ENCODE measurements at places on chromosomes 2 and 18.

DNA sequence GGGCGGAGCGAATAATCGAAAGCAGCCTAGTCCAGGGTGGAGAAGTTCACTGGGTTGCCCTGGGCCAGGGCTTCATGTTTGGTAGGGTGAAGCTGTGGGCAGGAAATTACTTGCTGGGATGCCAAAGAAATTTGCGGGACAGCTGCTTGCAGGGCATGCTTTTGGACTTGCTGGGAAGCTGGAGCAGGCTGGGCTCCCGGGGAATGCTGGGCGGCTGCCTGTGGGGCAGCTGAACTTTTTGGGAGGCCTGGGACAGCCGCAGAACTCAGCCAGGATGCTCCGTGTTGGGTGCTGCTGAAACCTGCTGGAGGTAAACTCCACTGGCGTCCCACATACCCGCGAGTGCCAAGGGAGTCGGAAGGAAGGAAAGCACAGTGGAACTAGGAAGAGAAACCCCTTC is 31.9 kb downstream of the ASB1 start:
- DNase-seq: no peak

GRCh38 chr2:216083464-216084281 is 2.0 kb downstream of the TMEM169 start:
- DNase-seq: no peak

- no peak for DNase-seq
Observed at GRCh38 chr2:172095146-172095904, 7.4 kb downstream of the DLX2 start.

- no peak for DNase-seq
Observed at GRCh38 chr2:6065703-6066102, 373.5 kb downstream of the SOX11 start.

- DNase-seq: peak; percentile 57
Observed at GRCh38 chr2:218876562-218877219, 4.0 kb upstream of the WNT10A start.

DNA sequence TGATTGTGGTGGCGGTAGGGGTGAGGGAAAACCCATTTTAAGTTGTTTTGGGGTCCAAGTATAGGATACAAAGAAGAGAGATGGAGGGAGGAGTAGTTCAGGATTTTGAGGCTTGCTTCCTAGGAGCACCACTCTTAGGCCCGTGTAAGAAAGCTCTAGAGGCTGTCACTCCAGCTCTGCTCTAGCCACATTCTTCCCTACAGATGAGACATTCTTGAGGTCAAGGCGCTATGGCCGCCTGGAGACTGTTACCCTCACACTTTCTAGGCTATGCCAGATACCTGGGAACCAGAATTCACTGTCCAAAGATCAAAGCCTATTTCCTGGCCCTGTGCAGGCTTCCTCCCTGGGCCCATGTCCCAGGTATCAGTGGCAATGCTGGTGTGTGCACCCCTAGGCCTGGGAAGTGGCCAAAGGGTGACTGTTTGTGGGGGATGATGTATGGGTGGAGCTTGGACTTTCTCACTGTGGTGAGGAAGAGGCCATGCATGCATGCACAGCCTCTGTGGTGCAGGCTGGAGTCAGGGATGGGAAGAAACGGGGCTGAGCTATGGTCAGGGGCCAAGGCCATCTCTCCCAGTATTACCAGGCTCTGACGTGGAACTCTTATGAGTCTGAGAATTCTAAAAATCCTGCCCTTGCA is 7.0 kb upstream of the TTL start:
- DNase-seq: no peak

DNA sequence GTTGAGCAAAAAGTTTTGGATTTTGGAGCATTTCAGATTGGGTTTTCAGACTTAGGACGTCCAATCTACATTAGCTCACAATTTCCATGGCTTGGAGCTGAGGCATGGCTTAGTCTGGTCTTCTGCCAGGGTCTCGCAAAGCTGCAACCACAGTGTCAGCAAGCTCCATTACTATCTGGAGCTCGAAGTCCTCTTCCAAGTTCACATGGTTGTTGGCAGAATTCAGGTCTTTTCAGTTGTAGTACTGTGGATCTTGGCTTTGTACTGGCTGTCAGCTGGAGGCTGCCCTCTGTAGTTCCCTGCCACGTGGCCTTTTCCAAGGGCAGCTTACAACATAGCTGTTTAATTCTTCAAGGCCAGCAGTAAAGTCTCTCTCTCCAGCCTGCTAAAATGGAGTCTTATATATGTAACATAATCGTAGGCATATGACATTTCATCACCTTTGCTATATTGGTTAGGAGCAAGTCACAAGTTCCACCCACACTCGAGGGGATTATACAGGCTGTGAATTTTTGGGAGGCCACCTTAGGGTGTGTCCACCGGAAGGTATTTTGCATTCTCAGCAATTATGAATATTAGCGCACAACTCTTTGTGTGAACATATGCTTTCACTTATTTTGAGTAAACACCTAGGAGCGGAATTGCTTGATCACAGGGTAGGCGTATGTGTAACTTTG is 41.5 kb upstream of the EPC2 start:
- DNase-seq: no peak

DNA sequence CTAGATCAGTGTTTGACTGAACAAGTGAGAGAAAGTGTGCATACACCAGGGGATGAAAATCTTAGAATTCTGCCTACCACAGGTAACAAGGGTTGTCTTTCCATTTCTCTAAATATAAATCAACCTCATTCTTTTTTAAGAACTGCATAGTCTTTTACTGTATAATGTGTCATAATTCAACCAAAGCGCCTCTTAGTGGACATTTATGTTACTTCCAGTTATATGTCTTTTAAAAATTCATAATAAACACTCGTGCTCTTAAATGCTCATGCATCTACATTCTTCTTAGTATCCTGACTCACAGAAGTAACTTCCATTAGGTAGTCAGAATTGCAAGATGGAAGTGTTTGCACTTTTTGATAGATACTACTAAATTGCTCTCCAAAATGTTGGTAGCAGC is 76.2 kb downstream of the CHRNA1 start:
- DNase-seq: no peak

GRCh38 chr18:79679552-79680099 is at the start of gene CTDP1:
TSS of gene CTDP1 (plus strand) at chr18:79679803. CDS start at chr18:79679948, 145 bp downstream.
- peak; percentile 87 for DNase-seq

- no peak for DNase-seq
Observed at GRCh38 chr2:41441958-41442357, 605.9 kb upstream of the PKDCC start.

- DNase-seq: no peak
Observed at GRCh38 chr2:209322041-209322440, 101.8 kb upstream of the MAP2 start.

DNA sequence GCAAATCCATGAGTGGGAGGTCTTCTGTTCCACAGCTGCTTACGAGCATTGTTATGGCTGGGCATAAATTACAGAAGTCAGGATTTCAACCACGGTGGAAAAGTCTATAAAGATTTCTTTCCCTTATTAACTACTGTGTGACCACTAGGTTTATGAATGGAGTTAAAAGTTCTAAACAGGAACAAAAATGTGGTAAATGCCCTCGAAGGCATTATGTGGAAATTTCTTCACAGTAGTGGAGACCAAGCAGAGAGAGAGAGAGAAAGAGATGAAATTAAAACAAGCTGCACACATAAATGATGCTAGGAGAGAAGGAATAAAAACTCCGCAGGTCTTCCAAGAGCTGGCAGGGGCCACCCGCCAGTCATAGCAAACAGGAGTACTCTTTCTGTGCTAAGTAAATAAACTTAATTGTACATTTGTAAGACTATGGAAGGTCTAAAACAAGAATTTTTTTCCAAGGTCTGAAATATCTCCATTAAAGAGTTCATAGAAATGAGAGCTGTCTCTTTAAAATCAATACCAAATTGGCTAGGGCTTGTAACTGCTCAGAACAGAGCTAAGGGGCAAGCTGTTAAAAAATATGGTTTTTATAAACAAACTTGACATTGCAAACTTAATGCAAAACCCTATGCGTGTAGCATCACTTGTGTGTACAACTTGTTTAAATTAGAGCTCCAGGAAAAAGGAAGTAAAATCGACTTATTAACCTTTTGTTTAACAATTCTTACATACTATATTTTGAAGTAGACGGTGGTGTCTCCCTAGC is 438.2 kb downstream of the MEIS1 start:
- DNase-seq: no peak

GRCh38 chr2:128155970-128156369 is 65.0 kb downstream of the UGGT1 start:
- no peak for DNase-seq

DNA sequence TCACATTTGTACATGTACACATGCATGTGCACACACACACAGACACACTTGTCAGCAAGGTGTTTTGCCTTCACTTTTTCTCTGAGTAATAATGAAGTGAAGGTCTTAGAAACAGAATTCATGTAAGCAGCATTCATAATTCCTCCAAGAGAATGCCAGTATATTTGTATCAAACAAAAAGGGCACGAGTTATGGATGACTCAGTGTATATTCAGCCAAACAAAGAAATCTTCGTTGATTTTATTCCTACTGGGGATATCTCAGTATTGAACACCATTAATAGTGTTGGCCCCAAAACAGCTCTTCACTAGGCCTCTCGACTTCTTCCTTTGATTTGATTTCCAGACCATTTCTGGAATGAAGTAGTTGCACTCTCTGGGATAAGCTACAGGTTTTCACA is 125.3 kb downstream of the PIK3C3 start:
- no peak for DNase-seq

GRCh38 chr18:72984290-72984689 is 116.5 kb upstream of the NETO1 start:
- no peak for DNase-seq

- DNase-seq: no peak
Observed at GRCh38 chr2:194686569-194686968, 970.5 kb upstream of the SLC39A10 start.

GRCh38 chr2:136006658-136007057 is 21.2 kb upstream of the DARS1 start:
- DNase-seq: no peak

Data from NCI-H774 (cell line).